AG04449 (cell line): ENCODE measurements at places on chromosomes 13 and 19.

DNA sequence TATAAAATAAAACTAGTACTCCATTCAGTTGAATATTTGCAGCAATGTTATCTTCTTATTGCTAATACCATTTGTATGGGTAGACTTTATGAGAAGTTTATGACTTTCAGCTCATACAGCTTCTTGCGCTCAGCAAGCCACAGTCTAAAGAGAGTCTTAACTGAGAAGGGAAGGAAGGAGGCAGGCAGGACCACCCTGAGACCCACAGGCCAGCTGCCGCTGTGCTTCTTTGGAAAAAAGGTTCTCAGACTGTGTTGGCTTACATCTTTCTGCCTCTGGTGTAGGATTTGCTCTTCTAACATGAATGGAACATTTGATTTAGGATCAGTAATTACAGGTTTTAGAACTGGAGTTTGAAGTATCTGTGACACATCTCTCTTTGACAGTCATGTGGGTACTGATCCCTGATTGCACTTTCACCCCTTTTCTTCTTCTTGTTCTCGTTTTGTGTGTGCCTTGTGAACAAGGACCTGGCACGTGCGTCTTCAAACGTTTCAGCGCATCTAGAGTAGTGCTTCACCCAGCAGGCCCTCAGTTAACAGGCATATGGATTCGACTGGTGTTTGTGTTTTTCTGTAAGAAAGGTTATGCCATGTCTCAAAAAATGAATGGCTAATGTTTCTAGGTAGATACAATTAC, 7.1 kb upstream of the GPR18 start:
- DNase-seq = no peak

DNA sequence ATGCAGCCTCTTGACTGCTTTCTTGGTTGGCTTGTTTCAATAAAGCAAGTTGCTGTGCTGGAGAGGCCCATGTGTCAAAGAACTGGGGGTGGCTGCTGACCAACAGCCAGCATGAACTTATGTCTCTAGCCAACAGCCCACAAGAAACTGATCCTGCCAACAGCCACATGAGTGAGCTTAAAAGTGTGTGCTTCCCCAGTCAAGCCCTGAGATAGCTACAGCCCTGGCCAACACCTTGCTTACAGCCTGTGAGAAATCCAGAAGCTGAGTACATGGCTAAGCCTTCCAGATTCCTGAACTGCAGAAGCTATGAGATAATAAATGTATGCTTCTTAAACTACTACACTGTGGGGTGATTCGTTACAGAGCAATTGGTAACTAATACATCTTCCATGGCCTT, 38.9 kb upstream of the IPO5 start:
- peak; percentile 28 for DNase-seq

DNA sequence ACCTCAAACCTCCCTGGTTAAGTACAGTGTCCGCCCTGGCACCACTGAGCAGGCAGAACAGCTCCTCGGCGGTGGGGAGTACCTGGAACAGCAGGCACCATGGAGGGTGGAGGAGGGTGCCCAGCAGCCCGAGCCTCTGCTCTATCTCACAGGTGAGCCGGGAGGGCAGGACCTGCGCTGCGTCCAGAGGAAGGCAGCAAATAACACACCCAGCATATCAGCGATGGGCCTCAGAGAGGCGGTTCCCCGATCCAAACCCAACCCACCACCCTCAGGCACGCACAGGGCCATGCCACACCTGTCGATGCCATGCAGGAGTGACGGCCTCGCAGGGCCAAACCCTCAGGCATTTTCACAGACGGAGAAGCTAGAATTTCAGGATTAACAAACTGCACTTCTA, 11.8 kb downstream of the PEPD start:
- DNase-seq = no peak

GRCh38 chr19:1728816-1729567, 24.3 kb upstream of the ONECUT3 start:
- DNase-seq = no peak

DNA sequence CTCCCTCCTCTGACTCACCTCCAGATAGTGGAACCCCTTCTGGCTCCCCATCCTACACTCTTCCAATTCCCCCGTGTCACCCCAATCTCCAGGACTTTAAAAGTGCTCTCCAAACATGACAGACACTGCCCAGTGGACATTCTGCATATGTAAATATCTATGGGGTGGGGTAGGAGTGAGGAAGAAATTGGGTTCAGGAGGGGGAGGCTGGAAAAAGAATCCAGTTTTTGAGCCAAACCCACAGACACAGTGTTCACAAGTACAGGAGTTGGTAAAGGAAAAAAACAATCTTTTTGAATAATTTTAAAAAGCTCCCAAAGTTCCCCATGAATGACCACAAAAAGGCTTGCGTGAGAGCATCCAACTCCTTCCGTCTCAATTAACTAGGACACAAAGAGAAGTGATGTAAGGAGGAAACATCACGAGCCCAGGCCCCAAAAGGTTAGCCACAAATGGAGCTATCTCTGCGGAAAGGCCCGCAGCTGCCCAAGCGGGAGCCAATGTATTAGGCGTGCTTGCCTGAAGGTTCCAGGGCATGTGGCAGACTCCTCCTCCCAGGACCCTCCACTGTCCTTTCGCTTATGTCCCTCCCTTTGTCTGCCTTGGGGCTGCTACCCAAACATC, 18.0 kb downstream of the ZC3H4 start:
- no peak for DNase-seq

GRCh38 chr13:87667686-87668085, 3.5 kb upstream of the SLITRK5 start:
- DNase-seq = no peak

DNA sequence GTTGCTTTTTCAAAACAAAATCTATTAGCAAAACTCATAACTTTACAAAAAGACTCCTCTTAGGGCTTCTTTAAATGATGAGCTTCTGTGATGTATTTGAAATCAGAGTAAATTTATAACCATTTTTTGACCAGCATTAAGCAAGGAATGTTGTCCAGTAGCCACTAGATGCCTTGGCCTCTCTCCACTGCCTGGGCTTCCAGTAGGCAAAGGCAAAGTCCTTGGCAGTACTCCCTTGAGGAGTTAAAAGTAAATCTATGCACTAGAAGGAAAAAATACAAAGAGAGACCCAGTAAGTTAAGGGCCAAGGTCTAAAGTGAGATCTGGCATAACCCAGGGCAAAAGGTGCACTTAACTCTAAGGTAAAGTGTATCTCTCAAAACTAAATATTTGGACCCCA, 9.5 kb downstream of the SERPINE3 start:
- DNase-seq = no peak

- DNase-seq = no peak
Observed at GRCh38 chr13:74084375-74084935, 49.7 kb downstream of the KLF12 start.

GRCh38 chr13:111597191-111597611, 276.8 kb downstream of the TEX29 start:
- DNase-seq = no peak

GRCh38 chr13:20258963-20259288, 26.8 kb upstream of the GJB6 start:
- DNase-seq = no peak

DNA sequence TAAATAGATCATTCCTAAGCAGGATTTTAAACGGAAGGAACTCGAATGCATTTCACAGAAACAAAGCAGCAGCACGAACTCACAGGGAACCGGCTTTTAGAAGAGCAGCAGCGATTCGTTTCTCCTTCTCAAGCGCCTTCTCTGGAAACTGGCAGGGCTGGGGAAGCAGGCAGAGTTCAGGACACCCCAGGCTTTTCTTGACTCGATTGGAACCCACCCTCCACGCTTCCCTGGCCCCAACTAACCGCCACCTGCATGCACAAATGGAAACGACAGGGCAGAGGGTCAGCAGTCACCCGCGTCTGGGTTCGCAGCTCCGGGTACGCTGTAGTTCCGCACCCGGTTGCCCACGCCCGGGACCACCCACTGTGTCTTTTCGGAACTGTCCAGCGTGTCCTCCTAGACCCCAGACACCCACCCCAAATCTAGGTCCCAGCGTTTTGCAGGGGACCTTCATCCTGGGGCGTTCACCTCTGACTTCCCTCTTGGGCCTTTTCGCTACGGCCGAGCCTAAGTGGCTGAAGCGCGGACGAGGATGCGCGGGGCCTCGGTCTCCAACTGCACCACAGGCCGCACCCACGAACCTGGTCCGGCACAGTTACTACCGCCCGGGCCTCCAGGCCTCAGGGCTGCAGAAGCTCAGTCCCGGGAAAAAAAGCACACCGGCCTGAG, 500 bp downstream of the ZFP30 start:
- DNase-seq = no peak

- no peak for DNase-seq
Observed at GRCh38 chr13:33230178-33230881, 55.2 kb downstream of the STARD13 start.
